NCI-H1417 treated with DMSO at 0.1 percent for 48 hours (cell line): ENCODE measurements at places on chromosomes 1 and 21.

GRCh38 chr1:36083635-36084496 lies at the start of gene TEKT2:
TEKT2 (plus strand) TSS chr1:36084094; CDS start chr1:36084922, 828 bp downstream.
- DNase-seq: no peak

DNA sequence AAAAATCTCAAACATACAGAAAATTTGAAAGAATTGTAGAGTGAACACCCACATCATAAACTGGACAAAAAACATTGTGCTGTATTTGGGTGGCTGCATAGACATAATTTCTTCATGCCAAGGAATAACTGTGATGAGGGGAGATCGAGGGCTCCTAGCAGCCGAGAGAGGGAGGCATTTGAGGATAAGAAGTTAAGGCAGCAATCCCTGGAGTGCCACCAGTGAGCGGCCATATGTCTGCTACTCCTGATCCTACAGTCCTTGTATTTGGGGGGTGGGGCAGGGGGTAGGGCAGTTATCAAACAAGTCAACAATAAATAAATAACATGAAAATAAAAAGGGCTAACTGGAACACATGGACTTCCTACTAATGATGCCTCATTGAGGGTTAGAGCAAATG lies 54.5 kb downstream of the ATP5PO start:
- DNase-seq: no peak

- DNase-seq: no peak
Observed at GRCh38 chr1:148307583-148308185, 155.6 kb upstream of the NBPF11 start.

DNA sequence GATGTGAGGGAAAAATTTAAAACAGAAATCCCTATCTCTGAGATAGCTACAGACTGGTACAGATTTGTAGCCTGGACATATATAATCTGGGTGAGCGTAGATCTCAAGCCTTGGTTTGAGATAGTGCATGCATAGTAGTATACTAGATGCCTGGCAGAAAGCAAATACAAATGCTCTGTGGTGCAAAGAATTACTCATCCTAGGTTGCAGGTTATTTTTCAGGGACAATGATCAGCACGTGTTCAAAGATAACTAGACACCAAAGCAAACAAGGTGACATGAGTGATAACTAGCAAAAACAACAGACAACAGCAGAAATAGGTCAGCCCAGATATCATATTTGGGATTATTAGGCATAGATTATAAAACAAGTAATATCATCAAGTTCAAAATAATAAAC lies 292.5 kb downstream of the HLX start:
- no peak for DNase-seq

DNA sequence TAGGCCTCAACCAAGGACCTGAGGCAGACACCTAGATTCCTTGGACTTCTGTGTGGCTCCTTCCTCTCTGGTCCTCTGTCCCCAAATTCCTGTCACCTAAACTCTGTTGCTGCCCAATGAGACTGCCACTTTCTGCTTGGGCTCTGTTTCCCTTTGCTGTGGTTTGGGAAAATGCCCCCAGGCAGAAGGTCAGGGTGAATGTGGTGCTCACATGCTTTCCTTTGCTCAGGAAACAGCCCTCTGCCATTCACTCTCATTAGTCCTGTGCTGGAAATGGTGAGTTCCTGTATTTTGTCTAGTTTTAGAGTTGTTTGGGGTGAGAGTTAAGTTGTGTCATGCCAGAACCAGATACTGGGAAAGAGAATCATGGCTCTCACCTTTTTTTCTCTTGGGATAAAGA lies 22.7 kb upstream of the SHE start:
- no peak for DNase-seq

DNA sequence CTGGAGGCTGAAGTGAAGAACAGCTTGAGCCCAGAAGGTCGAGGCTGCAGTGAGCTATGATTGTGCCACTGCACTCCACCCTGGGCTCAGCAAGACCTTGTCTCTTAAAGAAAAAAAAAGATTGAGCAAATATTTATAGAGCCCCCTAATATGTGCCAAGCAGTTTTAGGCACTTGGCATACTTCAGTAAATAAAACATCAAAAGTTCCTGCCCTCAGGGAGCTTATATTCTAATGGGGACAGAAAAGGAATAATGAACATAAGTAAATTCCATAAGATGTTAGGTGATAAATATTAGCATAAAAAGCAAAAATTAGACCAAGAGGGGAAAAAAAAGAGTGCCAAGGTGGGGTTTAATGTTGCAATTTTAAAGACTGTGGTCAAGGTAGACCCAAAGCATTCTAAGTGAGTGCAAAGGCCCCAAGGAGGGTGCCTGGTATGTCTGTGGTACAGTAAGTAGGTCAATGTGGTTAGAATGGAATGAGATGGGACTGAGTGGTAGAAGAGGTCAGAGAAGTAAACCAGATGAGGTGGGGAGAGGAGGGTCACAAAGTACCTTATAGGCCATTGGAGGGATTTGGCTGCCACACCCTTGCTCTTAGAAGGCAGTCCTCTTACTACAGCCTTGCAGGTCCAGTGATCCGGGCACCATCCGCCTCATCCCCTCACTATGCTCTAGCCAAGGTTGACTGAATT lies 2.2 kb upstream of the TOE1 start:
- DNase-seq: no peak
